Left kidney (tissue), 8 donors: ENCODE measurements at places on chromosomes 13 and 19.

DNA sequence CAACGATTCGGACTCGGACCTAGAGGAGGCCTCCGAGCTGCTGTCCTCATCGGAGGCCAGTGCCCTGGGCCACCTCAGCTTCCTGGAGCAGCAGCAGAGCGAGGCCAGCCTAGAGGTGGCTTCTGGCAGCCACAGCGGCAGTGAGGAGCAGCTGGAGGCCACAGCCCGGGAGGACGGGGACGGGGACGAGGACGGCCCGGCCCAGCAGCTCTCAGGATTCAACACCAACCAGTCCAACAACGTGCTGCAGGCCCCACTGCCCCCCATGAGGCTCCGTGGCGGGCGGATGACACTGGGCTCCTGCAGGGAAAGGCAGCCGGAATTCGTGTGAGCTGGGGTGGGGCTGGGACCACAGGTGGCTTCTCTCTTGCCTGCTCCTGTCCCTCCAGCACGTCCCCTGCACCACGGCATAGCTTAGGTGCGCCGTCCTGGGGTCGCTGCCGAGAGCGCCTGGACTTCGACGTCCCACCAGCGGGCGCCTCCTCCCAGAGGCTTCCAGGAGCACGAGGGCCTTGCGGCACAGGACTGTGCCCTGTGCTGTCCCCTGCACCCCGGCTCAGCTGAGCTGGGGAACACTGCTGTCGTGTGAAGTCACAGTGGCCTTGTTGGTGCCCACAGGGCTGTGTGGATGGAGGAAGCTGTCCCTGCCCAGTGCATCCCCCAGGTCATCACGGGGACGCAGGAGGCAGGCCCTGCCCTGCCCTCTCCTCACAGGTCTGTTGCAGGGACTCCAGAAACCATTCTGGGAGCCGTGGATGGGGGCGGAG is 9.3 kb downstream of the POLR2E start:
- no peak for DNase-seq

- no peak for DNase-seq
Observed at GRCh38 chr13:109162248-109163036, 533.0 kb downstream of the MYO16 start.

DNA sequence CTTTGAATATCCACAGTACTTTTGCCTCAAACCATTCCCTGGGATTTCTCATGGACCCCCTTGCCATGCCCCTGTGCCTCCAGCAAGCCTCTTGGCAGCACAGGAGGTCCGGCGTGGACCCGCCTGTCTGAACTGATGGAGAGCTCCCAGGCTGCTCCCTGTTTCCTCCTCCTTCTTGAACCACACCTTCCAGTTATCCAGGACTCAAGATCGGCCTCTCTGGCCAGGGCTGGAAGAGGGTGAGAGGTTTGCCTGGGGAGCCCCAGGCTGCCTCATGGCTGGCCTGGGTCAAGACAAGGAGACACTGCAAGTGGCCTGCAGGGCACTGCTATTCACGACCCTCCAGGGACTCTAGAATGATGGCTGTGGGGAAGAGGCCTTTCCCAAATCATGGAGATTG is 93.6 kb upstream of the WASF3 start:
- no peak for DNase-seq

- no peak for DNase-seq
Observed at GRCh38 chr13:44802491-44802890, 186.8 kb downstream of the NUFIP1 start.
